Fibroblast of lung (primary cell): ENCODE measurements at places on chromosomes 7 and 10. TPM values are rescaled to one million over a fixed set of nuclear protein-coding genes. Genes with fewer than 3 reads are reported as not detected.

- DNase-seq = no peak
Measured at GRCh38 chr10:76514869-76515268, 1083.4 kb downstream of the LRMDA start.

GRCh38 chr10:103806395-103807187 lies 48.8 kb downstream of the SH3PXD2A start:
- no peak for DNase-seq

GRCh38 chr10:132585732-132586722 lies 48.4 kb downstream of the INPP5A start:
- no peak for DNase-seq

DNA sequence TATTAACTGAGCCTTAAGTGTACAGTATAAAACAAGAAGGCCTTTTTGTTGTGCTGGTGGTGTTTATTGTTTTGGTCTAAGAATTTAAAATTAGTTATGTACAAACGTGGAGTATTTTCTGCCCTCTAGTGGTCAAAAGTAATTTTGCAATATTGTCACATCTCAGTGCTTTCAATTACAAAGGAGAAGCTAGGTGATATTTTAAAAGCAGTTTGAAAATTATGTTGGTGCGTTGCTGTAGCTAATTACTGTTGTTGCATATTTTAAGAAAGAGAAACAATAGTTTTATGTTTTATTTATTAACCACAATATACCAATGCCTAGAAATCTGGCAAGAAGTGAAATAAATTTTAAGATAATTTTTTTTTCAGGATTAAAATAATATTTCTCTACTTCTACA lies 11.4 kb downstream of the NPVF start:
- DNase-seq = peak; percentile 57

DNA sequence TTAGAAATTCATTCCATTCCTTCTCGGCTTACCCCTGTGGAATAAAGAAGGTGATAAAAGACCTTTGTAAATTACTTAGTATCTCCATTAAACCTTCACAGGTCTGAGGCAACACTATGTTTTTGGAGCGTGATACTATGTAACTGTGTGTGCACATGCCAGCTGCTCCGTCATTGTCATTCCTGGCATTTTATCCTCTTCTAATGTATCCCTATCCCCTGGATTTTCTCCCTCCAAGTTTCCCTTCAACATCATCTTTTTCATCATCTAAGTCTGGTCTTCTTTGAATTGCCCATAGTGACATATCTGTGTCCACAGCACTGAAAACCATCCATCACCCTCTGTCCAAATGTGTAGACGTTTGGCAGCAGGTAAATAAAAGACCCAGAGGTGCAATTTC lies 125.7 kb downstream of the TEX36 start:
- DNase-seq = no peak

CYCS gene
- polyA plus RNA-seq = 76.5 and 84.8 TPM in 2 replicates

EVX1 gene
- polyA plus RNA-seq = not detected in 2 replicates

CRTAC1 gene
- polyA plus RNA-seq = not detected in 2 replicates

SPDYE17 gene
- not detected in 2 replicates for polyA plus RNA-seq

SPDYE9 gene
- not detected in 2 replicates for polyA plus RNA-seq

CLCN1 gene
- polyA plus RNA-seq = not detected in 2 replicates

CDHR1 gene
- polyA plus RNA-seq = 0.02 and 0.05 TPM in 2 replicates

PTF1A gene
- polyA plus RNA-seq = not detected in 2 replicates

TSPAN12 gene
- 0.44 and 2.7 TPM in 2 replicates for polyA plus RNA-seq
